Tibial artery (tissue), 4 donors: ENCODE measurements at places on chromosomes 2 and 18.

GRCh38 chr2:9092383-9093282 lies 89.1 kb upstream of the MBOAT2 start:
- no peak for DNase-seq

DNA sequence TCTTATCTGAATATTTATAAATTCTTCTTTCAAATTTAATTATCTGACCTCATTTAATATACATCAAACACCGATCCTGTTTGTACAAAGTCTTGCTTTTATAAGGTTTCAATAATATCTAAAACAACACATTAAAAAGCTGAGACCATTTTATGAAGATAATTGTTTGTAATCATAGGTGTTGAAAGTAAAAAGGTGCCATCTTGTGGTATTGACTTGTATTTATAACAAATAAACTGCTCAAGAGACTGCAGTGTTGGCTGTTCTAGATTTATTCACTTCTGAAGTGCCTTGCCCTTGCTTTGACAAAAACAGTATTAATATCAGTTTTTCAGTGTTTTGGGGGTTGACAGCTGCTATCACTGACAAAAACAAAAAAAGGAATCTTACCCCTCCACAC lies 286.8 kb upstream of the HNMT start:
- DNase-seq = no peak

DNA sequence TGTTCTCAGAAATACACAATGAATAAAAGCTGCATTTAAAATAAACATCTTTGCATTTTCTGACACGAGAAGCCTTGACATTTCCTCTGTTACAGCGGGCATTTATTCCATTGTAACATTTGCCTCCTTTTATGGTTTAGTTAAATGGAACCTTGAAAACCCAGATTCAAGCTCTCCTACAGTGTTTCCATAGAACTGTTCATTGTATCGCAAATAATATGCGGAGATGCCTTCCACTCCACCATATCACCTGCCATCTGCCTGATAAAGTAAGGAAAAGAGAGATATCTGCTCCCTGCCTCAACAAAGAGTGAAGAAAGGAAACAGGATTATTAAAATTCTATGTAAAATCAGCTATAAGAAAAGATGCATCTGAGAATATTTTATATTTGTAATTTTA lies 69.8 kb downstream of the CDH19 start:
- DNase-seq = no peak

DNA sequence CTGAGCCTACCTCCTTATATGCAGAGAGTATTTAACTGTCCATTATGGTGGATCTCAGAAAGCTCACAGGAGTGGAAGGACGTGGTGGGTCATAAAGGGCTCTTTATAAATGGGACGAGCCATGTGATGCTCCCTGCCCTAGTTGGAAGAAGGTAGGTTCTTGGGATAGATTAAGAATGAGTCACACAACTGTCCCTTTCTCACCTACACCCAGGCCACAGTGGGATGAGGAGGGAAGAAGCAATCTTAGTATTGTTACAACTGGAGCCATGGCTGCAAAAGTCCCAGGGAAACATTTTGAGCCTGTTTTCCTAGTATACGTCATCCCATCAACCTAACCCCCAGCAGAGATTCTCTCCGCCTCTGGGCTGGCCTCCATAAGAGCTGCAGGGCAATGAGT lies 229.9 kb downstream of the TTC32 start:
- DNase-seq = no peak

GRCh38 chr2:187171318-187171717 lies 276.7 kb downstream of the CALCRL start:
- DNase-seq = no peak

DNA sequence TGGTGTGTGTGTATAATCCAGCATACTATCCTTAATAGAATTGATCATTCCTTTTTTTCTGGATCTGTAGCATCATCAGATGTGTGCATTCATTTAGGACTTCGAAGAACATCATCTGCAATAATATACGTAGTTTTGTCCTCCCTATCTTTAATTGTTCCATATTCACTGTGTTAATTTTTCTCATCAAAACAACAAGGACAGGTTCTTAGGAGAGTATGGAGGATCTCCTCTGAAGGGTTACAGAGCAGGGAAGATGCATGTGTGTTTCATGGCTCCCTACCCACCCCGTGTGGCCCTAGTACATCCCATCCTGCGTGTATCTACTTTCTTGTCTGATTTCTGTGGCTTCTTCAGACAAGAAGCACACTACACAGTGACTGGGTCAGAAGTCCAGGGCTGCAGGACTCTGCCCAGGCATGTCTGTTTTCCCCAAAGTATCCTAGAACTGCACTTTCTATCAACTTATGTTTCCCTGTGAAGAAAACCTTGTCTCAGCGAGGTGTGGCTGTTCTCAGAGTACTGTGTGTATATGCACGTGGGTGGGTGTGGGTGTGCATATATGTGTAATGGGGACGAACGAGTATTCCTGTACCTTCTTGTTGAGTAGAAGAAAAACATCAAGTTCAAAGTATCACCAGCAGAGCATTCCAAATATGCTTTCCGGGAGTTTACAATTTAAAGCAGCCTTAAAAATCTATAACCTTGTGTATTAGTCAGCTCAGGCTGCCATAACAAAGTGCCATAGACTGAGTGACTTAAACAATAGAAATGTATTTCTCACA lies 220.4 kb upstream of the FOSL2 start:
- no peak for DNase-seq

DNA sequence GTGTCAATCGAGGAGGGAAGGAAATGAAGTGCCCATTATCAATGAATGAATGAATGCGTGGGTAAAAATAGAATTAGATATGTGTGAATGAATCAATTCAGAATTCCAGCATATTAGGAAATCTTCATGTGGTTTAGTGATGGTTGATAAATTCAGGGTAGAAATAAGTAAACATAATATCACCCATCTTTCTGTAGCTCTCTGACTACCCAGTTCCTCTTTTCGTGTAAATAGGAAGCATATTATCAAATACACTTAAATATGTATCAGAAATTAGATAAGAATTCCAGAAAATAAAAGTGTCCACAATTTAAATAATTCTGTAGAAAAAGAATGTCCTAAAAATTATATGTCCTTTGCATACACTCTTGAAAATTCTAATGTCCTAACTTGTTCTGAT lies 552.9 kb upstream of the LRATD1 start:
- no peak for DNase-seq

DNA sequence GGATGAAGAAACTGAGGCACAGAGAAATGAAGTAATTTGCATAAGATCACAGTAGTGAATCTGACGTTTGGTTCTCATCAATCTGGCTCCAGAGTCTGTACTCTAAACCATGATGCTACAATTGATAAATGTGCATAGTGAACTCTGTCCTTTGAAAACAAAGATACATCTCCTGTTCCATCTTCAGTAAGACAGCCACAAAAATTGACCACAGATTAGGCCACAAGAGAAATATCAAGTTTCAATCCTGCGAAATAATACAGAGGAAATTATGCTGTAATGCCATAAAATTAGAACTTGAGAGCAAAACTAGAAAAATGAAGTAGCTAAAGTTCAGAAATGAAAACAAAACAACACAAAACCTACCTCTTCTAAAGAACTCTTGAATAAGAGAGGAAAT lies 28.4 kb downstream of the FAM98A start:
- DNase-seq = no peak

- no peak for DNase-seq
Measured at GRCh38 chr2:137987011-137987410, 22.7 kb downstream of the HNMT start.

DNA sequence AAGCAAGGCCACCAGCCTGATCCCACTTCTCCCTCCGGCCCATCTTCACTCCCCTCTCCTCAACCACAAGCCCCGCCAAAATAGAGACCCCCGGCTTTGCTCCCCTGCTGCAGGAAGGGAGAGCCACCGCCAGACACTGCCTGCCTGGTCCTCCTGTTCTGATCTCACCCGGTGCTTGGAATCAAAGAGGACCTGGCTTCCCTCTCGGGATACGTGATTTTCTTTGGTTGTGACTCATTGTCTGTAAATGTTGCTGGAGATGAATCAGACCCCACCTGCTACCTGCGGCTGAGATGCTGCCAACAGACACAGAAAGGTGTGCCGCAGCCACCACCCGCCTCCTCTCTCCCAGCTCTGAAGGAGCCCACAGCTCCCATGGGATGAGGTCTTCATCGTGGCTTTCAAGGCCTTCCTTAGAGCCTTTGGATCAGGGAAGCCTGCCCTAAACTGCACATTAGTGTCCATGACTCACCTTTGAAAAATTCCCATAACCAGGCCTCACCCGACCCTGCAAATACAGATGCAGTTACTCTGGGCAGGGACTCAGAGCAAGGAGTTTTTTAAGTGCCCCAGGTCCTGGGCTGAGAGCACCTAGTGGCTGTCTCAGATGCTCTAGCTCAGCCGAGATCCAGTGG lies 79.4 kb upstream of the ZNF532 start:
- no peak for DNase-seq

DNA sequence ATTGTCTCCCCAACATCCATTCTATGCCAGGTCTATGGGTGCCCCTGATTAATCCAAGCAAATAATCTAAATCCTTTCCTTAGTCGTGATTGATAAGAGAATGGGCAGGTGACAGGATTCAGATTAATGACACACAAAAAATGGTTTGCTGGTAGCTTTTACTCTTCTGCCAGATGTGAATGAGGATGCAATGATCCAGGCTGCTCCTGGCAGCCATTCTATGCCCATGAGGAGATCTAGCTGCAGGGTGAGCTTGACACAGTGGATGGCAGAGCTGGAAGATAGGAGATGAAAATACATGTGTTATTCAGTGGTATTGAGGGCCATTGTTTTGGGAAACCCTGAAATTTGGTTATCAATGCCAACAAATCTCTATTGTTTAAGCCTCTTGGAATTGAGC lies 69.7 kb downstream of the ACYP2 start:
- DNase-seq = no peak

GRCh38 chr2:190862571-190862991 lies 18.0 kb upstream of the GLS start:
- DNase-seq = no peak

GRCh38 chr18:63953811-63954210 lies 4.7 kb downstream of the HMSD start:
- DNase-seq = no peak

GRCh38 chr2:232714969-232715368 lies 17.8 kb downstream of the GIGYF2 start:
- DNase-seq = no peak

GRCh38 chr2:15989559-15989958 lies 49.2 kb downstream of the MYCN start:
- no peak for DNase-seq

DNA sequence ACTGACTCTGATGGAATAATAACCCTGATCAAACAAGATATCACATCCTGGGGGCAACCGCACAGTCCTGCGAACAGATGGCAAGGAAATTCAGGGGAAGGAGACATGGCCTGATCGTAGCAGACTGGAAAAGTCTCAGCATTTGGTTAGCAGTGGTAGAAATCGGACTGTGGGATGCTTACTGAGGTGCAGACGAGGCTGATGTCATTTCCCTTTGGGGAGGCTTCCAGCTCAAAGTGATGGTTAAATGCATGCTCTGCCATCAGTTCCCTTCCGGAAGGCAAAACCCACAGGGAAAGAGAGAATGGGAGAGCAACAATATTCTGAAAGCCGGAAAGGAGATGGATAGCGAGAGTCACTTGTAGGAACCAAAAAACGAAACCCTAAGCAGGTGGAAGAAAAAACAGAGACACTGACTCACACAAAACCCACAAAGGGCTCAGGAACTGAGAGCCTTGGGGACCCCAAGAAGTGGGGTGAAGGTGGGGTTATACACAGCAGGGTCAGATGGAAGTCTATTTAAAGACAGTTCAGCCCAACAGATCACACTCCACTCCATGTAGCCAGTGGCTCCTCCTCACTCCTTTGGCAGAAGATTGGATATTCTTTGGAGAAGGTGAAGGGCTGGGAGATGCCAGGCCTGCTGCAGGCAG lies 93.1 kb downstream of the INPP5D start:
- no peak for DNase-seq

GRCh38 chr18:70234667-70235459 lies 29.4 kb upstream of the RTTN start:
- DNase-seq = no peak

GRCh38 chr2:16014802-16015201 lies 74.5 kb downstream of the MYCN start:
- no peak for DNase-seq

DNA sequence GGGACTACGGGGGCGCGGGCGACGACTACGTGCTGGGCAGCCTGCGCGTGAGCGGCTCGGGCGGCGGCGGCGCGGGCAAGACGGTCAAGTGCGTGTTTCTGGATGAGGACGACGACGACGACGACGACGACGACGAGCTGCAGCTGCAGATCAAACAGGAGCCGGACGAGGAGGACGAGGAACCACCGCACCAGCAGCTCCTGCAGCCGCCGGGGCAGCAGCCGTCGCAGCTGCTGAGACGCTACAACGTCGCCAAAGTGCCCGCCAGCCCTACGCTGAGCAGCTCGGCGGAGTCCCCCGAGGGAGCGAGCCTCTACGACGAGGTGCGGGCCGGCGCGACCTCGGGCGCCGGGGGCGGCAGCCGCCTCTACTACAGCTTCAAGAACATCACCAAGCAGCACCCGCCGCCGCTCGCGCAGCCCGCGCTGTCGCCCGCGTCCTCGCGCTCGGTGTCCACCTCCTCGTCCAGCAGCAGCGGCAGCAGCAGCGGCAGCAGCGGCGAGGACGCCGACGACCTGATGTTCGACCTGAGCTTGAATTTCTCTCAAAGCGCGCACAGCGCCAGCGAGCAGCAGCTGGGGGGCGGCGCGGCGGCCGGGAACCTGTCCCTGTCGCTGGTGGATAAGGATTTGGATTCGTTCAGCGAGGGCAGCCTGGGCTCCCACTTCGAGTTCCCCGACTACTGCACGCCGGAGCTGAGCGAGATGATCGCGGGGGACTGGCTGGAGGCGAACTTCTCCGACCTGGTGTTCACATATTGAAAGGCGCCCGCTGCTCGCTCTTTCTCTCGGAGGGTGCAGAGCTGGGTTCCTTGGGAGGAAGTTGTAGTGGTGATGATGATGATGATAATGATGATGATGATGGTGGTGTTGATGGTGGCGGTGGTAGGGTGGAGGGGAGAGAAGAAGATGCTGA lies 1.4 kb downstream of the SOX11 start:
- no peak for DNase-seq

GRCh38 chr2:109197491-109198418 lies 68.8 kb downstream of the SH3RF3 start:
- DNase-seq = no peak

DNA sequence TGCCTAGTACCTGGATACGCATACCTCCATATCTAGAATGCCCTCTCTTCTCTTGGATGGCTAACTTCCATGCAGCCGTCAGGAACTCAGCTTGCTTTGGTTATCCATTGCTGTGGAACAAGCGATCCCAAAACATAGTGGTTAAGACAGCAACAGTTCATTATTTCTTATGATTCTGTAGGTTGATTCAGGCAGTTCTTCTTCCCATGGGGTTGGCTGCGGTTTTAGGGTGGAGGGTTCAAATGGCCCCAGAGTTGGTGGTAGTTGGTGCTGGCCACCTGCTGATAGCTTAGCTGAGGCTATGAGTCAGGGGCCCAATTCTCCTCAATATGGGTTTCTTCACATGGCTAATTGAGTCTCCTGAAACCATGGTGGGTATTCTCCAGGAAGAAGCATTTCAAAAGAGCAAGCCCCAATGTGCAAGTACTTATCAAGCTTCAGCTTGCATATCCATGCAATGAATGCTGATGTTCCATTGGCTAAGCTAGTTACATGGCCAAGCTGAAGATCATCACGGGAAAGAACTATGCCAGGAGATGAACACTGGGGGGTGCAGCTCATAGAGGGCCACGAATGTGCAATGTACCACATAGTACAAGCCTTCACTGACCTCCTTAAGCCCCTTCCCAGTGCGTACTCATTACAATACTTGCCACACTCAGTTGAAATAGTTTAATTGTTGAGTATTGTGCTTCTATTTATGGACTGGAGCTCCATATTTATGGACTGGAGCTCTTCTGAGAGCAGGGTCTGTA lies 10.0 kb upstream of the RHOB start:
- DNase-seq = peak; percentile 43
